Stimulated activated CD8-positive, alpha-beta memory T cell treated with anti-CD3 and anti-CD28 coated beads, Interleukin-2, amount 100 ng/mL, for 1 hour (primary cell): ENCODE measurements at places on chromosomes 3 and 15.

DNA sequence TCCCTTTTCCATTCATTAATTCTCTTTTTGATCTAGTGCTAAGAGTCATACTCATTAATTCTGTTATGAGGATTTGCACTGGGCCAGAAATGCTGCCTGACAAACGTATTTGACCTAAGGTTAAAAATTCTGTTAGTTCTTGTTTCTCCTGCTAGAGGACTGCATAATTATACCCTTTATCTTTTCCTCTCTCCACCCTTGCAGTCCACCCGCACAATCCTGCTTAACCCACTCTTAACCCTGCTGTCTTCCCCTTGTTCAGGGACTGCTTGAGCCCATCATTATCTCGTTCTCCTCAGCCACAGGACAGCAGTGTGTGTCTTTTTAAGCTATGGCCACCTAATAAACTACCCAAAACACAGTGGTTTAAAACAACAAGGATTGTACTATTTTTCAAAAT lies 31.1 kb upstream of the DYNC1LI1 start:
- DNase-seq: no peak

- no peak for DNase-seq
These were observed 29.9 kb upstream of the LRTM1 start for GRCh38 chr3:54957711-54958110.

DNA sequence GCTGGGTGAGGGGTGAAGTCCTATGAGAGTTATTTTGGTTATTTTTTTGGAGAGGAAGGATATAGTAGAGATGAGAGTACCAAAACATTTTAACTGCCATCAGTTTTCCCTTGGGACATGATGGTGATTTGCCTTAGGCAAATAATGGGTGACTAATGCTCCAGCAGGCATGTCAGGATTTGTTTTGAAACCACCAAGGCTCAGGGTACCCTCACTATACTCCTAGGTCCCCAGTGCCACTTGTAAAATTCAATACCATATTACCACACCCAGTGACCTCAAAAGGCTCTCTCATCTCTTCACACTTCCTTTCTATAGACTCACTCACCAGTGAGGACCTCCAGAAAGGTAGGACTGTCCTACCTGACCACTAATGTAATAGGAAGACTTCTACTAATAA lies 83.6 kb downstream of the WDR72 start:
- DNase-seq: no peak

DNA sequence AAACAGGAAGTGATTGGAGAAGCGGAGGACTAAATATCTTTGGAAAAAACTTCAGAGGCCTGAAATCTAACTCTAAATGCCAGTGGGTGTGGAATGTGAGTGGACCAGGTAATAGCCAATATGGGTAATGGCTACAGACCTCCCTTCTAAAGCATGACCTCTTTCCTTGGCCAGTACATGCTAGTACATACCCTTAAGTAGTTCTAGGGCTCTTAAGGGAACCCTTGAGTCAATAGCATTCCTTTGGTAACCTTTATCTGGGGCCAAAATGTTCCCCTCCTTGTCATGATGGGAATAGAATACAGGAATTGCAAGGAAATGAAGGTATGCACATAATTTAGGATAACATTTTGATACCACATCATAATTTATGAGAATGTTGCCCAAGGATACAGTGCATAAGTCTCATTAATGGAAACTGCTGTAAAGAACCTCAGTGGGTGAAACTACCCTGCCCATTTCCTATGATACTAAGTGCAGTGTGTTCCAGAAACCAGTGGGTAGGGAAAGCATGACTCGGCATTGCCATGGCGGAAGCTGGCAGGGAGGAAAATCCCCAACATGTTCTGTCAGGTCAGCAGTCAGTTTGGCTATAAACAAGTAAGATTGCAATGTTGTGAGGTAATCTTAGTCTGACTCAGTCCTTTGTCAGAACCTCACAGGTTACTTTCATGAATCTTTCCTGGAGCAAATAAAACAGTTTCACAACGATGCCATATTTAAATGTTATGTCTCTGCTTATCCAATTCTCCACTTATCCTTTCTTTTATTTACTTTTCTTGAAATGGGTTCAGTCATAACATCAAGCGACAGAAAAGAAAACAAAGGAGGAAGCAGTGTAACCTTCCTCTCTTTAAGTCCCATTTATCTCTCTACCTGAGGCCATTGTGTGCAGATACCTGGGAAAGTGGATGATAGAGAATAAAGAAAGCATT lies 23.5 kb upstream of the RAP2B start:
- no peak for DNase-seq

DNA sequence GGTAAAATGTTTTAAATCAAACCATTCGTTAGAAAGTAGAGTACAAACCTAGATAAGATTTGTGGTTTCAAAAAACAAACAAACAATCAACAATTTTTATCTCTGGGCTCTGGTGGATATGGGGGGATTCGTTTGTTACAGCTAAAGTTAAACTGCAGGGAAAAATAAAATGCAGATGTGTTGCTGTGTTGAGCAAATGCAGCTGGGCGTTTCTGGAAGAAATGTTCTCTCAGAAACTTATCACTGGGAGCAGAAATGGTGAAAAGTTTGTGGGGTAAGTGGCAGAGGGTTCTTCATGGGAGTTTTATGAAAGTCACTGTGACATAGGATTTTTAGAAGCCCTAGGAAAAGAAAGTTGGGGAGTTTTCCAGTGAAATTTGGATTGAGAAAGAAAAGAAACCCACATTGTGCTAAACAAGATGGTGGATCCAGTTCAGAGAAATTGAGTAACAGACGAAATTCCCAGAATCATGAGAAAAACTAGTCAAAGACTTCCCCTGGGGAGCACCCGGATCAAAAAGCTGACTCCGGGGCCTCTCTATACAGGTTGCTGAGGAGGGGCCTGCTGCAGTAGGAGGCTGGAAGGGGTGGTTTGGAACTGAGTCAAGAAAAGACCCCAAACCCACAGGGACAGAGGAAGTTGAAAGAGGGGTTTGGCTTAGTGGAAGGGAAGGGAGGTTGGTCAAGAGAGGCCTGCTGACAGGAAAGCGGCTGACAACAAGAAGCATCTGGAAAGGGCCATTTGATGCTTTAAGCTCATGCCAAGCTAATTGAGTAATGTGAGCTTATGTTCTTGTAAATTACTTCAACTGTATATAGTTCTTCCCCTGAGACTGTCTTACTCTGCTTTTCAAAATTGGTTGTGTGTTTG lies 108.7 kb downstream of the RARB start:
- DNase-seq: no peak

GRCh38 chr3:112560721-112561483 lies 860 bp downstream of the ATG3 start:
- DNase-seq: peak; percentile 28

- no peak for DNase-seq
These were observed 226.7 kb upstream of the C2CD4B start for GRCh38 chr15:62391641-62392262.

- DNase-seq: no peak
These were observed 195.1 kb upstream of the ICE2 start for GRCh38 chr15:60673918-60674558.

GRCh38 chr3:14266361-14266760 lies 87.7 kb downstream of the LSM3 start:
- no peak for DNase-seq
